ENCODE measurements at places on chromosomes 7 and 10.

DNA sequence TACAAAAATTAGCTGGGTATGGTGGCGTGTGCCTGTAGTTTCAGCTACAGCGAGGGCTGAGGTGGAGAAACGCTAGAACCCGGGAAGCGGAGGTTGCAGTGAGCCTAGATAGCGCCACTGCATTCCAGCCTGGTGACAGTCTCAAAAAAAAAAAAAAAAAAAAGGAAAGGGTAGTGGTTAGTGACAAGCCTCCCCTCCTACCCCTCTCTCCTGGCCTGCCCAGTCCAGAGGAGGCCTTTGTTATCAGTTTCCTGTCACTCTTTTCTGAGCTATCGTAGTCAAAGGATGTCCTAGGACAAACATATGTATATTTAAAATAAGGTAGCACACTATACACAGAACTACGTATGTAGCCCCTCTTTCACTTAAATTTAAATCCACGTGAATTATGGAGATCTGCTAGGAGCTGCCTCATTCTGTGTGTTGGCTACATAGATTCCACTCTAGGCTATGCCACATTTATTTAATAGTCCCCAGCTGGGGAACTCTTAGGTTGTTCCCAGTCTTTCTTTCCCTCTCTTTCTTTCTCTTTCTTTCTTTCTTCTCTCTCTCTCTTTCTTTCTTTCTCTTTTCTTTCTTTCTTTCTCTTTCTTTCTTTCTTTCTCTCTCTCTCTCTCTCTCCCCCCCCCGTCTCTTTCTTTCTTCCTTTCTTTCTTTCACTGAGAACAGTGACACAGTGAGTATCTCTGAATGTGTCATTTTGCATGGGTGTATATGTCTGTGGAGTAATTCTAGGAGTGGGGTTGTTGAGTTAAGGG lies 3.9 kb downstream of the TSPAN15 start:
- DNase-seq: no peak

- DNase-seq: no peak
These were observed 118.4 kb upstream of the INSYN2A start for GRCh38 chr10:127314797-127315196.

GRCh38 chr10:131277969-131278368 lies 33.6 kb downstream of the TCERG1L start:
- no peak for DNase-seq

GRCh38 chr10:32927750-32928149 lies 30.3 kb downstream of the ITGB1 start:
- DNase-seq: no peak

DNA sequence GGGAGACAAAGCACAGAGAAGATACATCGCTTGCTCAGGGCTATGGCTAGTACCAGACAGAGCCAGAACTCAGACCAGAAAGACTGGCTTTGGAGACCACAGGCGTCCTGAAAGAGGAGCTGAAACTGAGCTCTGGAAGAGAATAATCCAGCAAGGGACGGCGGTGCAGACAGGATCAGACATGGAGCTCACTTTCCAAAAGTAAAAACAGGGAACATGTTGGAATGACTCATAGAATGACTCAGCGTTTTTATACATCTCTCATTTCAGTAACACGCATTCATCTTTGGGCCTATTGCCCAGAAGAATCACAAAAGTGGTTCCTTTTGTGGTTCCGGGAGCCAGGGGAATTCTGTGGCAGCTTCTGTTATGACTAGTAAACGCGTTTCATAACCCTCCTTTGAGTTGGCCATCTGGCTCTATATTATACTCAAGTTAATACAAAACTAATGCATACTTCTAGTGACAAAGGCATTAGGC lies 37.2 kb downstream of the PLEKHS1 start:
- no peak for DNase-seq

- no peak for DNase-seq
These were observed 638 bp downstream of the EGR2 start for GRCh38 chr10:62815381-62816075.

DNA sequence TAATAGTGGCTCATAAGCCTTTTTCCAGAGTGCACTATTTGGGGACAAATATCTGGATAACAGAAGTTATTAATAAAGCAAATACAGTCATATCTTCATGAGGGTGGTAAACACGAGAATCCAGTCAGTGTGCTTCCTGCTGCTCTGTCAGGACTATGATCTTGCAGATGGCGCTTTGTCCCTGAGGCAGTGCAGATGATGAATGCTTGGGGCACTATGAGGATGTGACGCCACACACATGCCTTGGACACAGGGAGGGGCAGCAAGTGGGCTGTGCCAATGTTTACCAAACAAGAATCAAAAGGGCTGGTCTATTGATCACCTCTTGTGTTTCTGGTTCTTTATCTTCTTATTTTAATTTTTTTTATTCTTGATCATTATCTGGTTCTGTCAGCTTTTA lies 79.8 kb downstream of the GAD2 start:
- DNase-seq: no peak

GRCh38 chr7:37352974-37353948 lies 95.4 kb downstream of the ELMO1 start:
- peak; percentile 21 for DNase-seq

GRCh38 chr10:98125940-98126631 lies 8.4 kb upstream of the R3HCC1L start:
- DNase-seq: peak; percentile 22

DNA sequence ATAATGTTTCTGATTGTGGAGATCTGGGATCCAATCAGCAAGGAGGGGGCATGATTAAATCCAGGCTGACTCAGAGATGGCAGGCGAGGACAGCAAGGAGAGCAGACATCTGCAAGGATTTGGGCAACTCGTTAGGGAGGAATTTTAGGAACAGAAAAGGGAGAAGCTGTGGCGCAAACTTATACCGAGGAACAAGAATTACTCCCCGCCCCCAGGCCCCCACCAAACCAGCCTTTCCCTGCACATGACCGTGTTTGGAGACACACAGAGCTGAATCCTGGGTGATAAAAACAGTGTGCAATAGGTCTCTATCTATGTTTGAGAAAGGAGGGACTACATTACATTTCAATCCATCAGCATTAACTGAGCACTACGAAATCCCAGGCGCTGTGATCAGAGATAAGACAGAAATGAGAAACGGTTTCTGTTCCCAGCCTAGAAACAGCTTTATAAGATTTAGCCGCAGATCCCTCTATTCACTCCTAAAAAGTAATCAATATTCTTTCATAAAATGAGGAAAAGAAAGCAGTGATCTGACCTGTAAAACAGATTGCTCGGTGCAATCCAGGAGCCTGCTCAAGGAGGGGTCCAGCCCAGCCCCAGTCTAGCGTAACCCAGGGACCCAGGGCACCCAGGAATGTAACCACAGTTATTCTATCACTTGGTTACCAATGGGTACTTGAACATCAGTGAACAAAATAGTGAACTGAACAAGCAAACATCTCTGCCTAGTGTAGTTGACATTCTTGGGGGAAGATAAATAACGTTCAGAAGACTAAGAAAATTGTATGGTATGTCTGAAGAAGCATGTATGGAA lies 37.2 kb upstream of the RAPGEF5 start:
- DNase-seq: peak; percentile 25

Measured in BE2C (cell line).